ENCODE measurements at places on chromosomes 6 and 20.

GRCh38 chr6:45163952-45164766 is 164.0 kb upstream of the RUNX2 start:
- DNase-seq, result no peak

DNA sequence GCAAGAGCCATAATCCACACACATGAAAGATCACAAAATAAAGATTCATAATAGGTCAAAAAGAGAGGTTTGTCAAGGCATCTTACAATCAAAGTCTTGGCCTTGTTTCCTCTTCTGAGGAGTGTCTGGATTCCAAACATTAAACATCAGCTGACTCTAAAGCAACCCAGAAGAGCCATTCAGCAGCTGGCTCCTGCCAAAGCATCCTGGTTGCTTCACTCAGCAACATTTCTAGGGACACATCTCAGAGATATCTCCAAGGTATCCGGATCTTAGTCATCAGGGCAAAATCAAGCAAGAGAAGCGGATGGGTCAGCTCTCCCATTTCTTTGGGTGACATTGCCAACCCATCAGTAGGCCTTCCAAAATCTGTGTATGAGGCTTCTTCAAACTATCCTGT is 139.6 kb downstream of the KIF6 start:
- no peak for DNase-seq

GRCh38 chr20:31644701-31645100 is 7.0 kb downstream of the COX4I2 start:
- no peak for DNase-seq

DNA sequence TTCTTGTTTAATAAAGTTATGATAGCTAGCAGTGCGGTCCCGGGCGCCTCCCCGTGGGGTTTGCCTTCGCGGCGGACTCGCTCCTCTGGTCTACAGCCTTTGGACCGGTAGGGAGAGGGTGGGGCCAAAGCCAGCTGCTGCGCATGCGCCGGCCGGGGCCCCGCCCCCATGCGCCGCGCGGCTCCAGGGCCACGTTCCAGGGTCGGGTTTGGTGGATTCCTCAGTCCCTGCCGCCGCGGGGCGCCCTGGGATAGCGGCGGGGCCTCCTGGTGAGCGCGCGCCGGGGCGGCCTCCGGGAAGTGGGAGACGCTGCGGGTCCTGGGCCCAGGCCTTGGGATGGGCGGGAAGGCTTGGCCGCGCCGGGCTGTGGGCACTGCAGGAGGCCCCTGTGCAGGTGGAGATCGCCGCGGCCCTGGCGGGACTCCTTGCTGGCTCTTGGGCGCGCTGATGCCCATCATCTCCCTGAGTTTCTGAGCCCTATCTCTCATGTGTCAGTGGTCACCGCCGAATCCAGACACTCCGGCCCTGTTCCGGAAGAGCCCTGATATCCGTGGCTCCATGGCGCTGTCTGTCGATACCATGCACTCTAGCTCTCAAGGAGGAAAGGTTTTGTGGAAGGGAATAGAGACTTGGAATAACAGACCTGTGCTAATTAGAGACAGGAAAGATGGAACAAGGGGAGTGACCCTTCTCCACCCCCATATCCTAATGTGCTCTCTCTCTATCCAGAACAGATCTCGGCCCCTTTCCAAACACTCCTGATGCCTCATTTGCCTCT is at the start of gene VARS2:
Gene VARS2, plus strand, starts transcription at position 163 of the 778 bp plus-strand sequence. Its CDS starts 599 bp downstream, at position 762.
- DNase-seq, result peak; percentile 96

GRCh38 chr6:4948781-4949450 is 54.9 kb downstream of the RPP40 start:
- no peak for DNase-seq

GRCh38 chr20:33828967-33829560 is 17.9 kb downstream of the CHMP4B start:
- DNase-seq, result no peak
